Right lung (tissue), 10 donors: ENCODE measurements at places on chromosomes 12 and 14. TPM values are rescaled to one million over a fixed set of nuclear protein-coding genes. Genes with fewer than 3 reads are reported as not detected.

CFAP251 gene
- 8.2 TPM for polyA plus RNA-seq

CLEC4A gene
- polyA plus RNA-seq: 2.5 TPM

CPSF6 gene
- polyA plus RNA-seq: 90.8 TPM

- no peak for DNase-seq
Observed at GRCh38 chr14:34792598-34792997, 78.2 kb upstream of the CFL2 start.

DNA sequence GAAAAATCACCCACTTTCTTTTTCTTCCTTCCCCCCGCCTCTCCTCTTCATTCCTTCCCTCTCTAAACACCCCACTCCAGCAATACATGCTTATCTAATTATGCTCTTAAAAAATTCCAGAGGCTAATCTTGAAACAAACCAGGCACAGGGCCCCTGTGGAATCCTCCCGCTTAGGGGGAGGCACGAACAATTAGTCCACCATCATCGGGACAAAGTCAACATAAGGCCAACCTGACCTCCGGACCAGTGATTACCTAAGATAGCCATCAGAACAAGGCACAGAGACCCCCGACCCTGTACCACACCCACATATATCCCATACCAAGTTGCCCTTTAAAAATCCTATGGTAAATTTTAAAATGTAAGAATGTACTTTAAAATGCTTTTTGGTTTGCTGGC lies 47.1 kb downstream of the KIF21A start:
- DNase-seq: no peak

DNA sequence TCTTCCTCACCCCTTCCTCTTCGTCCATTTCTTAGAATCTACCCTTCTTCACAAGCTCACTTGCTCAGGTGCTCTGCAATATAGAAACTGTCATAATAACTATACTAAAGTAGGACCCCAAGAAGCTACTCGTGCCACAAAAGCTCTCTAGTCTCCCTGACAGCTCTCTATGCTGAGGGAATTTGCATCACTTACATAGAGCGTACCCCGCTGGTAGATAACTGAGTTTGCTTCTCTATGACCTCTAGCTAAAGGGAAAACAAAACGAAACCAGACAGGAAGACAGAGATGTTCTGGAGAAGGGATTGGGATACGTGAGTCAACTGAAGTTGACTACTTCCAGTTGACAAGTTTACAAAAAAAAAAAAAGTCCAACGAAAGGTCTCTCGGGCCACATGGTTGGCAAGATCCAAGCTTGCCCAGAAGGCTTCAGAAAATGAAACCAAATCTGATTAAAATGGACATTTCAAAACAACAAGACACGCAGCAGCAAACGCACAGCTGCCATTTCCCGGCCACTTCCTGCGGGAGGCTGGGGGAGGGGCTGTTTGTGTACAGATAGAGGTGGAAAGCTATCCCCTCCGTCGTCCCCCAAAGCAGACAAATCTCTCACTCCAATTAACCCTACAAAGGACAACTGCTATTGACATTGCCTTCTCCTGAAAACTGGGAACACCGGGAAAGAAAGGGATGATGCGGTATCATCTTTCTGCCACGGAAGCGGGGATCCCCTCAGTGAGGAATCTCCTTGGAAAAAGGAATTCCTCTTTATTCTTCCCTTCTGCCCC lies 1.3 kb downstream of the BAZ2A start:
- DNase-seq: peak; percentile 59

DNA sequence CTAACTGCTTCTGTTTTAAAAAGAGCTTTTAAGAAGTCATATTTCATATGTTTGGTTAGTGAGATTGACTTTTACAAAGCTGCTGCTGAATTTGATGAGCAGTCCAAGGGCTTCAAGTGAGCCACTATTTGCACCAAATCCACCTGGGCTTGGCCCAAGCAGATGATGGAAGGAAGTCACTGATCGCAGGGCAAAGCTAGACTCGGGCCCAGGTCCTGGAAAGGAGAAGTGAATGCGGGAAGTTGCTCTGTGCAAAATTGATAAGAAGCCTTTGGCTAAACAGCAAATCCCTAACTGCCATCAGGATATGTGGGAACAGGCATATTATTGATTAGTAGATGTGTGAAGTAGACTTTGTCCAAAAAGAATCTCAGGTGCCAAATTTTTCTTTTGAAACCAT lies 30.5 kb downstream of the PLXNC1 start:
- no peak for DNase-seq

DNA sequence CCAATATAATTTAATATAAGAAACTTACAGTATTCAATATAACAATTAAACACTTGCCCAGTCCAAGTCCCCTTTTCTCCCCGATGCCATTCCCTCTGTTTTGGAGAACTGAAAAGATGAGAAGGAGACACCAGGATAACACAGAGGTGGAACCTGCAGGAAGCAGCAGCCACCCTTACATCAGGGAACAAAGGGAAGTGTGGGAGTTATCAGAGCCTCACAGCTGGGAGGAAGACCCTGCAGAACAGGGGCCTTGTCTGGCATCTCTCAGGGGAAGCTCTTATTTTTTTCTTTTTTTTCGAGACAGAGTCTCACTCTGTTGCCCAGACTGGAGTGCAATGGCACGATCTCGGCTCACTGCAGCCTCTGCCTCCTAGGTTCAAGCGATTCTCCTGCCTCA lies 52.6 kb downstream of the CALM1 start:
- no peak for DNase-seq
